ENCODE measurements at places on chromosomes 12 and 14.

GRCh38 chr12:2488596-2488995, 306.2 kb upstream of the FKBP4 start:
- DNase-seq, result no peak

GRCh38 chr12:11164384-11164783, 6.6 kb upstream of the SMIM10L1 start:
- no peak for DNase-seq

GRCh38 chr14:99971087-99971940, 93.9 kb upstream of the EVL start:
- DNase-seq, result peak; percentile 94

DNA sequence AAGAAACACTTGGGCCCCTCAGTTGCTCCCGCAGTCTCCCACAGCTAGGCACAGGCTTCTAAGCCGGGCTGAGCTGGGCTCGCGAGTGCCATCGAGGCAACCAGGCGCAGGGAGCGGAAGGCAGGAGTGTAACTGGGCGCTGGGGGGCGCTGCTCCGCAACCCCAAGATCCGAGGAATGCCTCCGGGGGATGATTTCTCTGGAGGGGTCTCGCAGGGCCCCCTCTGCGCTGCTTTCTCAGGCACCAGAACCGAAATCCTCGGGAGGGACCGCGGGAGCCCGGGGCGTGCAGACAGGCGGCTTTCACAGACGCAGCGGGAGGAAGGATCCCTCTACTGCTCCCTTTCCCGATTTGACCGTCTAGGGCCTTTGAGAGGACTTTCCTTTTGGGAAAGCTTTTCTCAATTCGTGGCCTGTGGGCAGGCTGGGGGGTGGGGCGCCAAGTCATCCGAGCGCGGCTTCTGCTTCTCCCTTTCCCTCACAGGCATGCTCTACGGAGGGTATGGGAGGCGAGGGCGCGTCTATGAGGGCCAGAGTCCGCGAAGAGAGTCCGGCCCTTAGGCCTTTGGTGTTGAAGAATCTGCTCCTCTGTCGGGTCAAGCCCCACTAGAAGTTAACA, 4.3 kb upstream of the NKX2-1 start:
- no peak for DNase-seq

DNA sequence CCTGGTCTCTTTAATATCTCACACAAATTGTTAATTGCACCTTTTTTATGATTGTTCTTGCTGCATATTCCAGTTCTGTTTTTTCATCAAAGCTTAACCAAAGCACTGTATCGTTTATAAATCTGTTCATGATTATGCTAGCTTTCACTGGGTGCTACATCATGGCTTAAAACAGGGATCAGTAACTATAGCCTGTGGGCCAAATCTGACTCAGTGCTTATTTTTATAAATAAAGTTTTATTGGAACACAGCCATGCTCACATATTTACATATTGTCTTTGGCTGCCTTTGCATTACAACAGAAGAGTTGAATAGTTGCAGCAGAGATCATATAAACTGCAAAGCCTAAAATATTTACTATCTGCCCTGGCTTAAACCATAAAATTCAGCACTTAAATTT, 183.4 kb upstream of the NRXN3 start:
- no peak for DNase-seq

- DNase-seq, result no peak
Measured at GRCh38 chr12:48307269-48307668, 43.5 kb downstream of the ZNF641 start.

GRCh38 chr12:108697905-108698304, 33.4 kb downstream of the CORO1C start:
- no peak for DNase-seq

All from NAMALWA (cell line).